HEK293T (cell line): ENCODE measurements at places on chromosomes 6 and 20.
A peak's percentile ranks its signal among the peaks of the same experiment; 100 is the strongest.

- no peak for DNase-seq
Measured at GRCh38 chr20:23634985-23635767, 2.6 kb downstream of the CST3 start.

GRCh38 chr6:12449447-12449846 is 159.3 kb downstream of the EDN1 start:
- DNase-seq = no peak

- no peak for DNase-seq
Measured at GRCh38 chr6:132969196-132969595, 154.8 kb downstream of the RPS12 start.

GRCh38 chr6:125717120-125717731 is 32.2 kb upstream of the HEY2 start:
- DNase-seq = no peak

GRCh38 chr6:73062837-73063236 is 162.5 kb downstream of the KHDC1L start:
- DNase-seq = no peak

DNA sequence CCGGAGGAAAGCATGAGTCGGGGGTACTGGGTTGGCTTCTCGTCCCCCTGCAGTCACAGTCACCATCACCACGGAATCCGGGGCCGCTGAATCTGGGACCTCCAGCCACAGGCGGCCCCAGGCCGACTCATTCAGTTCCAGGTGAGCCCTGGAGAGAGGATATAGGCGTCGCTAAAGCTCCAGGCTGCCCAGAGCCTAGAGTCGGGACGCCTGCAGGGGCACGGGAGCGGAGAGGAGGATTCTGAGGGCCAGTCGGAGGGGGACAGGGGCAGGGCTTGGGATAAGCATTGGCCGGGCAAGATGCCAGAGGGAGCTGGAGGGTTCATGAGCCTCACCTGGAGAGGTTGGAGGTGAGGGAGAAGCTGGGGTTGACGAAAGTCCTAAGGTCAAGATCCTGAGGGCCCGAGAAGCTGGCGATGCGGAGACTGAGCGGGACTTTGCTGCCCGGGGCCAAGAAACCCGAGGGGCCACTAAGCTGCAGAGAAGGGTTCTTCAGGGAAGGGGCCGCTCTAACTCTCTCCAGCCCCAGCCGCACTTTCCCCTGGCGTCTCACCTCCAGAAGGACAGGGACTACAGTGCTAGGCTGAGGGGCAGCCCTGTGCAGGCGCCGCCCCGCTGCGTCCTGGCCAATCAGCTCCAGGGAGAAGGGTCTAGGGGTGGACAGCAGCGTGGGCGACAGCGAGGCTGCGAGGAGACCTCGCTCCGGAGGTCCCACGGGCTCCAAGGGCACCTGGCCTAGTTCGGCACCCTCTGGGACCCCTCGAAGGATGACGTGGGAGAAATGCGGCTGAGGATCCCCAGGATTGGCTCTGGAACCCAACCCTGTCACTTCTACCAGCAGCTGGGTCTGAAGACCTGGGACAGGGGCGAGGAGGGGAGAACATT is 3.7 kb downstream of the SAPCD1 start:
- no peak for DNase-seq

DNA sequence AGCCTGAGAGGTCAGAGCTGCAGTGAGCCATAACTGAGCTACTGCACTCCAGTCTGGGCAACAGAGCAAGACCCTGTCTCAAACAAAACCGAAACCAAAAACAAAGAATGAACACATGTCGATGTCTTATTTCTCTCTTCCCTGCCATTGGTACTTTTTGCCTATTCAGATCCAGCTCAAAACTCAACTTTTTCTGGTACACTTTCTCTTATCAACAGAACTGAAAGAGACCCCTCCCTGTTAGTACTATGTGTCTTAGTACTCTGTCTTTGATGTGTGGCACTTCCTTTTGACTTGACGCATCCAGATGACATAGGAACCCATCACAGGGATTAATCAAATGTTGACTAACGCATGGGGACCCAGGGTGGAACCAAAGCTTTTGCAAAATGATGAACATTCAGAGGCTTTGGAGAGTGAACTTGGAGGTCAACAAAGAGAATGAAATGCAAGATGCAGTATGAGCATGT is 44.8 kb downstream of the AKAP12 start:
- no peak for DNase-seq

DNA sequence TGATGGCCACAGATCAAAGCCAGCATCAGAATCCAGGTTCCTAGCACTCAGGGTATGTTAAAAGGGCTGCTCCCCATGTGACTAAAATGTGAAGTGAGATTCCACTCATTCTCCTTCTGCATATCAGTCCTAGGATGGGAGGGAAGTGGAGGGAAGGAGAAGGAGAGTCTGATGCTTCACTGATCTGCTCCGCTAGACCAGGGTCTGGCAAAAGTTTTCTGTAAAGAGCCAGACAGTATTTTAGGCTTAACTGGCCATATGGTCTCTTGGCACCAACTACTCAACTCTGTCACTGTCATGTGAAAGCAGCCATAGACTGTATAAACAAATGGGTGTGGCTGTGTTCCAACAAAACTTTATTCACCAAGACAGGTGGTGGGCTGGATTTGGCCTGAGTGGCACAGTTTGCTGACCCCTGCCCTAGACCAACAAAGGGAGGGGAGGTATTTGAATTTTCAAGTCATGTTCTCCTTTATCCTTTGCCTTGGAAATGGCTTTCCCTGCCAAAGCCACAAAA is 22.6 kb downstream of the GHRH start:
- DNase-seq = no peak

DNA sequence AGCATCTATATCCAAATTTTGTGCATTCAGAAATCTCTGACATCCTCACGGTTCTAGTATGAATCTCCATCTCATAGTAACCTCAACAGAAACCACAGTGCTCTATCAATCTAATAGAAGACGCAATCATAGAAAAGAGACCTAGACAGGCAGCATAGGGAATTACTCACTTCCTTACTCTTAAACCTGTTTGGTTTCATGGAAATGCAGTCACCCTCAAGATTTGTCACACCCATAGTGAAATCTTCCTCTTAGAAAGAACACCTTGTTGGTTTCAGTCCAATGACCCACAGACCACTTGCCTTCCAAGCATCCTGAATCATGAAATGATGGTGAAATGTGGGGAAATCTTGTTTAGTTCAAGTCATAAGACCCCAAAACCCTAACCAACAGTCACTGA is 166.1 kb upstream of the PRDM1 start:
- DNase-seq = no peak

DNA sequence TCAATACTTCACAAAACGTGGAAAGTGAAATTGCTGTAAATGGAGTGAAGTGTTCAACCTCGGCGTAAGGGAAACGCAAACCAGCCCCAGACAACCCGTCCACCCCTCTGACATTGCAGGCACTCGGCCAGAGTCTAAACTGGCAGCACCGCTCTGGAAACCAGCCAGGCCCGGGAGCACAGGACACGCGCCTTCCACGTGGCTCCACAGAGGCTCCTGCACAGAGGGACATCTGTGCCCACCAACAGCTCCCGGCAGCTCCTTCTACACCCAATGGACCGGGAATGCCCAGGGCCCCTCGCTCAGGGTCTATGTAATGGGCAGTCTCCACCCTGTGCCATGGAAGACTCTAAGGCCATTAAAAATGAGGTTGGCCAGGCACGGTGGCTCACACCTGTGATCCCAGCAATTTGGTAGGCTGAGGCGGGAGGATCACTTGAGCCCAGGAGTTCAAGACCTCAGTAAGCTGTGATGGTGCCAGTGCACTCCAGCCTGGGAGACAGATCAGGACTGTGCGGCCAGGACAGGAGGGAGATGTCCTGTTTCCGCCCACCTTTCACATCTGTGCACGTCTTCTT is 3.4 kb upstream of the HELZ2 start:
- no peak for DNase-seq

DNA sequence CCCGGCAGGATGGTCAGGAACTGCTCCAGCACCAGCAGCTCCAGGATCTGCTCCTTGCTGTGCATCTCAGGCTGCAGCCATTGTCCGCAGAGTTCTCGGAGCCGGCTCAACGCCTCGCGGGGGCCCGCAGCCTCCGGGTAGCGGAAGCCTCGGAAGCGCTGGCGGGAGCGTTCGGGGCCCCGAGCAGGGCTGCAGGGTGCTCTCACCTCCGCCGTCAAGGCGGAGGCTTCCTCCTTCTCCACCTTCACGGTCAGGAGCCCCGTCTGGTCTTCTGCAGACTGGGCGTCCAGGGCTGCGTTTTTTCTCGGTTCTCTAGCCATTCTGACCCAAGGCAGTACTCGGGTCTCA is 434 bp downstream of the ZKSCAN4 start:
- peak; percentile 35 for DNase-seq

GRCh38 chr20:63883201-63883593 is 11.7 kb upstream of the DNAJC5 start:
- DNase-seq = no peak

GRCh38 chr6:154914288-154914687 is 80.8 kb upstream of the TIAM2 start:
- DNase-seq = no peak

DNA sequence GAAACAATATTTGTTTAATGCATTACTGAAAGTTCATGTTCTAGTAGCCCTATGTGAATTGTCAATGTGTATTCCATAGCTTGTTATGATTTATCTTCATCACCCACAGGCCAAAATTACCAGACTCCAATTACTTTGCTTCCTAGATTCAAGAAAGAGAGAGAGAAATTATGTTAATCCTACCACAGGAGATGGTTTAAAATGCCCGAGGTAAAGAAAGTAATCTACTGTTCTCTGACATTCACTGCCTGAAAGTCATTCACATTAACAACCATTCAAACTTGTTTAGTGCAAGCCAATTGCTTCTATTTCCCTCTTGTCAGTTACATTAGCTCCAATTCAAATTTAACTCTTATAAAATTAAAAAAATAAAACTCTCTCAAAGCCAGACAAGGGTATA is 260.4 kb upstream of the THEMIS start:
- DNase-seq = no peak

GRCh38 chr20:59165396-59165795 is 1.8 kb downstream of the ZNF831 start:
- DNase-seq = no peak

GRCh38 chr20:20060234-20060998 is 8.1 kb downstream of the CFAP61 start:
- no peak for DNase-seq

DNA sequence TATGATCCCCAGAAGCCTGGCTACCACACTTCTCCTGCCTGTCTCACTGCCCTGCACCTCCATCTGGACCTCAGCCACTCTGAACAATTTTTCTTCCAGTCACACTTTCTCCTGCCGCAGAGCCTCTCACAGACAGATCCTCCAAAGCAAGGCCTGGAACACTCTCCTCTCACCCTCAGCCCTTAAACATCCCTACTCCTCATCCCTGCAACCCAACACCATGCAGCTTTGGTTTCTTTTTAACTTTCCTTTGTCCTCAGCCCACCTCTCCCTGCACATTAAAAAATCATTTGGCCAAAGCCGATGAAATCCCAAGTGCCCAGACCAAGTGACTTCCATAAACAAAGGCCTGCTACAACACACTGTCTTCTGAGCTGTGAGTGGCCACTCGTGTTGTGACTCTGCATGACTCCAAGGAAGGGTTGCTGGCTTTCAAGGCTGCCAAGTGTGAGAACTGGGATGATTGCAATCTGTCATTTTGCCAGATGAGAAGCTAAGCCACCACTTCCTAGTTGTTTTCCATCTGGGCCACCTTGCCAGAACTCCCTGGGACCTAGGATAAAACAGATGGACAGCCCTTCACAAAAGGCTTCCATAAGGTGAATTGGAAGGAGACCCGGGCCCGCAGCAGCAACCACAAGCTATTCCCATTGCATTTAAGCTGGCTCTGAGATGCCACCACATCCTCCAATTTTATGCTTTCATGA is 144.4 kb upstream of the SSTR4 start:
- DNase-seq = no peak

DNA sequence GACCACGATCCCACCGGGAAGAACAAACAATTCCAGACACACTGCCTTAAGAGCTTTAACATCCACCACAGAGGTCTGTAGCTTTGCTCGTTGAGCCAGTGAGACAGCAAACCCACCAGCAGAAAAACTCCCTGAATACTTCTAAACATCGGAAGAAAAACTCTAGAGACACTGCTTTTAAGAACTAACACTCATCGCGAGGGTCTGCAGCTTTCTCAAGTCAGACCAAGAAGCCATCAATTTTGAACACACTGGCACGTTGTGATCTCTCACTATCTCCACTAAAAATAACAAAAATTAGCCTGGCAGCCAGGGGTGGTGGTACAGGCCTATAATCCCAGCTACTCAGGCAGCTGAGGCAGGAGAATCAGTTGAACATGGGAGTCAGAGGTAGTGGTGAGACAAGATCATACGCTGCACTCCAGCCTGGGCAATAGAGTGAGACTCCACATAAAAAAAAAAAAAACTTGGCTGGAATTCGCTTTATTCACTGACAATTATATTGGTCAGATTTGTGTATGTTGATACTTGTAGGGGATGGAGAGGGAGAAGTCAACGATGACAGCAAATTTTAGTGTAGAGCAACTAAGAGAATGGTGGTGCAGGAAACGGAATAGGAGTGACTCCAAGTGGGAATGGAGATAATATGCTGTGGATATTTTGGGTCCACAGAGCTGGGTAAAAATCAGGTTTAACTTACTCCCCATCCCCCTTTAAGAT is 860 bp upstream of the TMEM14C start:
- DNase-seq = no peak

- DNase-seq = no peak
Measured at GRCh38 chr6:142297996-142298753, 3.6 kb upstream of the ADGRG6 start.

- no peak for DNase-seq
Measured at GRCh38 chr6:26225848-26226578, 138.8 kb downstream of the HFE start.

GRCh38 chr6:124873066-124873410 is 89.2 kb upstream of the RNF217 start:
- no peak for DNase-seq

GRCh38 chr6:34315780-34316179 is 67.0 kb upstream of the SMIM29 start:
- no peak for DNase-seq

DNA sequence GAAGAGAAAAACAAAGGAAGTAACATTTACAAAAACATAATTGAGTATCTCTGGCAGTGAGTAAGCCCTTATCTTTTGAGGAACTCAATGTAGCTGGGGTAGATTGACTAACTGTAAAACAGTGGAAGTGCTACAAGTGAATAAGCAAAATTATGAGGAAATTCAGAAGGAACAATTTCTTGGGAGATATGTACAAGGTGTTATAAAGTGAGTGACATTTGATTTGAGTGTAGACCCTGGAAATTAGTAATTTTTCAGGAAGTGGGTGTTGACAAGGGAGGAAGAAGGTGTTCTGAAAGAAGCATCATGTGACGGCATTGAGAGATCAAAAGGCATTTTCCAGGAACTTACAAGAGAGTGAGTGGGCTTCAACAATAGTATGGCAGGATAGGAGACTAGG is 22.2 kb downstream of the XRN2 start:
- no peak for DNase-seq

GRCh38 chr6:160899671-160900430 is 91.7 kb upstream of the MAP3K4 start:
- no peak for DNase-seq

DNA sequence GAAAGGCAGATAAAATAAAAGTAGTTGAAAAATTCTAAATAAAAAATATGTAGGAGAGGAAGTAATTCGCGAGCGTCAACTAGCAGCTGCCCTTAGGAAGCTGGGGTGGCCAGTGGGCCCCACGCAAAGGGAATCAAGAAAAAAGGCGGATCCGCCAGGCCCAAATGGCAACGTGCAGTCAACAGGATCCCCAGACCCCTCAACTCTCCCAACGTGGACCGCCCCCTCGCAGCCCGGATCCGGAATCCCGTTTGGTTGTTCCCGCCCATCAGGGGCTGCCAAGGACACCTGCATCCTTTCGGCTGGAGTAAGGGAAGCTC is 296 bp downstream of the DZANK1 start:
- no peak for DNase-seq
